Left lobe of liver (tissue), 2 donors: ENCODE measurements at places on chromosomes 12 and 14.

- no peak for DNase-seq
Measured at GRCh38 chr14:50924843-50925242, 19.4 kb downstream of the PYGL start.

- DNase-seq, result no peak
Measured at GRCh38 chr12:152440-152839, 61.5 kb downstream of the SLC6A12 start.

DNA sequence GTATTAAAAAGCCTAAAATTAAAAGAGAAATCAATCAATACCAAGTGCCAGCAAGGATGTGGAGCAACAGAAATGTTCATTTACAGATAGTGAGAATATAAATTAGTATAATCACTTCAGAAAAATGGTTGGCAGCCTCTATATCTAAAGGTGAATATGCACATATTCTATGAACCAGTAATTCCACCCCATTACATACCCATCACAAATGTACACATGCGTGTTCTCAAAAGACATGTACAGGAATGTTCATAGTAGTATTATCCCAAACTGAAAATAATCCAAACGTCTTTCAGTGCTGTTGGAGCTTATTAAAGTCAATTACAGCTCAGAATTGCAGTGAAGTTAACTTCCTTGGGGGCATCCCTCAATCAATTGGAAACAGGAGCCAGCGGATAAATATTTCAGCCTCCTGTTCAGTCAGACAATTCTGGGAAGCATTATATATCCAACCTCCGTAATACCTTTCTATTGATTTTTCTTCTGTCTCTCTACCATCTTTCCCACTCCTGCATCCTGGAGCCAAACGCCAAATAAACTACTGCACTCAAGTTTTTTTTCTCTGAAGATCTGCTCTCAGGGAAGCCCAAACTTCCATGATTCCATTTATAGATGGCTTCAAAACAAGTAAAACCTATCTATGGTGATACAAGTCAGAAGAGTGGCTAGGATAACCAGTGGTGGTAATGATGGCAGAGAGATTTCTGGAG lies 45.0 kb upstream of the OR5AU1 start:
- no peak for DNase-seq

GRCh38 chr14:71966528-71966927 lies 34.3 kb downstream of the RGS6 start:
- no peak for DNase-seq
